Nucleus accumbens (tissue), 56 donors: ENCODE measurements at places on chromosomes 4 and X.

GRCh38 chrX:104335756-104336155 lies 81.0 kb upstream of the ESX1 start:
- DNase-seq = no peak

DNA sequence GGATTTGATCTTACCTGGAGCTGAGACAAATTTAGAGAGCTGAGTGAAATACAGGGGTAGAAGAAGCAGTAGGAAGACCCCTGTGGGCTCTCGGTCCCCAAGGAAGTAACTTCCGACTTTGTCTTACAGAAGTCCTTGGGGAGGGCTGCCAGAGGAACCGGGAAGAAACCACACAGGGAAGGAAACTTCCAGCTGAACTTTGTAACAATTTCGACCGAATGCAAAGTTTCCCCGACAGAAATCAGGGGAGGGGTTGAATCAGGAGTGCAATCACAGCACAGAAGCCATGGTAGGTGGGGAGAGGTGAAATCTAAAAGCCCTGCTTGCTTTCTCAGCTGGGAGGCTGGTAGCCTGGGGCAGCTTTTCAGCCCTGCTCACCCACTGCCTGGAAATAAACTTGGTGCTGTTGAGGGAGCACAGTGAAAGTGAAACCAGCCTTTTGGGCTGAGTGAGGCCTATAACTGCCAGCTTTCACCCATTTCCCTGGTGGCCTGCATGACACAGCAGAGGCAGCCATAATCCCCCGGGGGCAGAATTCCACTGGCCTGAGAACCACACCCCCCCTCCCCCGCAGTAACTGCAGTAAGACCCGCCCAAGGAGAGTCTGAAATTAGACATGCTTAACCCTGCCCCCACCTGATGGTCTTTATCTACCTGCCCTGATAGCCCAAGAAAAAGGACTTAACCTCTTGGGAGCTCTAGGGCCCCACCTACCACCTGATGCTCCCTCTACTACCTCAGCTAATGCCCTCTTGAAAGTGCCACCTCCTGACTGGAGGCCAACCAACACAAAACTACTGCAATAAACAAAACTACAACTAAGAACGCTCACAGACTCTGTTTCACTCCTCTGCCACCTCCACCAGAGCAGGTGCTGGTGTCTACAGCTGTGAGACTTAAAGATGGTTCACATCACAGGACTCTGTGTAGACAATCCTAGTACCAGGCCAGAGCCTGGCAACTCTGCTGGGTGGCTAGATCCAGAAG lies 248.2 kb downstream of the PARM1 start:
- no peak for DNase-seq

- DNase-seq = no peak
Observed at GRCh38 chrX:3743801-3744439, 30.5 kb upstream of the PRKX start.

GRCh38 chr4:165909947-165910346 lies 36.9 kb downstream of the TLL1 start:
- DNase-seq = no peak

- DNase-seq = no peak
Observed at GRCh38 chrX:105696870-105697269, 125.5 kb upstream of the NRK start.

GRCh38 chr4:77930154-77930639 lies 67.6 kb downstream of the MRPL1 start:
- DNase-seq = no peak

DNA sequence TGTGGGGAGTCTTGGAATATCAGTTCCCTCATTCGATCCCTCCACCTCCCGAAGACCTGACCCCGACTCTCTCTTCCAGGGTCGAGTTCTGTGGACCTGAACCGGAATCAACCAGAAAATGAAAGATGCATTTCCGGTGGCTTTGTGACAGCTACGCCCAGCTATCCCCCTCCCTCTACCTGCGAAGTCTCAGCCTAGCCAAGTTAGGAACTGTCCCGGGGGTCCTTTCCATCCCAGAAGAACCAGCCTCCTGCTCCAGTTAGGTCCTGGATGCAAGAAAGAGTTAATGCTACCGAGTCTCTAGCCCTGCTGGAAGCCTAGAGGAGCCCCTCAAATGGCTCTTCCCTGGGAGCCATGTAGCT lies 13.4 kb upstream of the ETDC start:
- no peak for DNase-seq

DNA sequence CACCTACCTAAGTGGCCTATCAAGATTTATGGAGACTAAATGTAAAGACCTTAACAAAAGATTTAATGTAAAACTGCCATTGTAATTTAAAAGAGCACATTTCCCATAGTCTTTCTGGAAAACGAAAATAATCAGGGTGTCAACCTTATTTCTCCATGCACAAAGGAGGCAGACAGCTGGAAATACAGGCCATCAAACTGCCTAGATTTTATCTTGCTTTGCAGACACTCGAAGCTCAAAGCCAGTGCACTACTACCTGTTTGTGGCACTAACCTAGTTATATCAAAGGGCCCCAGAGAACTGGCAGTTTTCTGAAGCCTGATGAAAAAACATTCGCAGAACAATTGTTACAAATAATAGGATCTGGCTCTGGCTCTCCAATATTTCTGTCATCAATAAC lies 863.9 kb downstream of the STPG2 start:
- DNase-seq = no peak

DNA sequence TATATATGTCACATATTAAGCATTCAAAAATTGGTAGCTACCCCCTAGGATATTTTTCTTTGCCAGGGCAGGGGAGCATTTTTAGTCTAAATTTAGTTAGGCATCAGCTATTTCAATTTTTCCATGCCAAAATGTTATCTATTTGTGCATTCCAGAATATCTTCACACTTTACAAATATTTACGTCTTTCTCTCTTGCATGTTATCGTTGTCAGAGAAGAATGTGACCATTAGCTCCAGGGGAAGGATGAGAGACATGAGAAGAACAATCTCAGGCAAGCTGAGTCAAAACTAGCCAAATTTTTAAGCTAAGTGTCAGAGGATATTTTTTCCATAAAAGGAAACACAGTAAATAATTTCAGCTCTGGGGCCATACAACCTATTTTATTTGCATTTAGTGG lies 885.0 kb upstream of the EPHA5 start:
- DNase-seq = no peak

DNA sequence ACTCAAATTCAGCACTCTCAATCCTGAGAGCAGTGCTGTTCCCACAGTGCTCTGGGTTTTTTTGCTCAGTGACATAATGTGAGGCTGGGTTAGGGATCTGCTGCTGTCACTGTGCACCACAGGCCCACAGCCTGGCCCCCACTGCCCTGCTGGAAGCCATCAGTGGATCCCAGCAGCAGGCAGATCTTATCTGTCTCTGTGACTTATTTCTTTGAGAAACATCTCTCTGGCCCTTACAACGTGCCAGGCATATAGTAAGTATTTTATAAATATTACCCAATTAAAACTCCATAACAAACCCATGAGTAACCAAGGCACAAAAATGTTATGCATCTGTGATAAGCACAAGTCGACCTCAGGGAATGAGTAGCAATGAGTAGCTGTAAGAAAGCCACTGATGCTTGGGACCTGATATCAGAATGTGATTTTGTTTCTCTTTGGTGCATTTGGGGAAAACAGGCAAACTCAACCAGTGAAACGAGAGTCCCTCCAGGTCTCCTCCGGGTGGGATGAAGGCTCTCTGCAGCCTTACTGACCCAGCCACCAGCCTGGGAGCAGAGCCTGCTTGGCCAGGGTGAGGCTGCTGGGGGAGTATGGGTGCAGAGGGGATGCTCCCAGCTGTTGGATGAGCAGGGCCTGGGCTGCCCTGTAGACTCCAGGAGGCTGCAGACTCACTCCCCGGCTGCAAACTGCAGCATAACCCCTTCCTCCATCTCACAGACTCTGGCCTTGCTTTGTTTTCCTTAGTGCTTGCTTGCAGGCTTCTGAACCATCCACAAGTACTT lies 172.7 kb upstream of the LNX1 start:
- no peak for DNase-seq

DNA sequence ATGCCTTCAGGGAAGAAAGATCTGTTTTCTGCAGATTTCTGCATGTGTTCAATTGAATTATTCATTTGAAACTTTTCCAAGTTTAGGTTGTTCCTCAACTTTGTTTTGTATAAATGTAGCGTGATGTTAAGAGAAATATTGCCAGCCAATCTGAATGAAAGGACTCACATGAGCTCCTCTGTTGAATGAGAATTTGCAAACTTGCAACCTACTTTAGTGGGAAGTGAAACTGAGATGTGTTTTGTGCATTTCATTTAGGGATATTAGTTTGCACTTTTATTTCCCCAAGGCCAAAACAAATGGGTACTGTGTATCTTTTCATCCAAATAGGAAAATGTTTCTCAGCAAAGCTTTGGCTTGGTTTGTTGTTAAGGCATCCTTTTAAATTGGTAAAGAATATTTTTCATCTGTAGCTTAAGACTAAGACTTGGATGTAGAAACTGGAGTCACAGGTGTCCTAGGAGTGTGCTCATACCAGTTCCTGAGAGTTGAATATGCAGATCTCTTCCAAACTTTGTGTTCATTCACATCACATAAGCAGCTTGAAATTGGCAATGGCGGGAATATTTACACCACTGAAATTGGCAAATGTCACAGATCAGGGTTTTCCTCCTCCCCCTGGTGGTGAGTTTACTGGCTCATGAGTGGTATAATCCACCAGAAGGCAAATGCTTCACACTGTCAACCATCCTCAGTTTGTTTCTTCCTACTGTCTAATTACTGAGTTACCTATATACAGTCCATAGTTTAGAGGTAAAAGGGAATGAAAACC lies 193.6 kb upstream of the BANK1 start:
- DNase-seq = no peak

GRCh38 chrX:106725931-106726330 lies 570 bp upstream of the RNF128 start:
- no peak for DNase-seq

DNA sequence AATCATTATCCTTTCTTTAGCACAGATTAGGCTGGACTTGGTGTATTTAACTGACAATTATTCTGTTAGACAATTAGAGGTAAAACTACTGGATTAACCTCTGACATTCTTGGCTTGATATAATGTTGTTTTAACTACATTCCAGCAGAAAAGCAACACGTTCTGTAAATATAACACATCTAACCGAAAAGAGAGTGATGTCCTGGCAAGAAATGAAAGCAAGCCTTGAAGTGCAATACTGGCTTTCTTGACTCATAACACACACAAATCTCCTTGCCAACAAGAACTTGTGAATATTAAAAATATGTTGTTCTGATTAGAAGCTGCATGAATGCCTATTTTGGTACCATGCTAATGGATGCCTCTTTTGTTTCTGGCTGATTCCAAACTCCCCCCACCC lies 76.4 kb downstream of the EFHC2 start:
- no peak for DNase-seq

DNA sequence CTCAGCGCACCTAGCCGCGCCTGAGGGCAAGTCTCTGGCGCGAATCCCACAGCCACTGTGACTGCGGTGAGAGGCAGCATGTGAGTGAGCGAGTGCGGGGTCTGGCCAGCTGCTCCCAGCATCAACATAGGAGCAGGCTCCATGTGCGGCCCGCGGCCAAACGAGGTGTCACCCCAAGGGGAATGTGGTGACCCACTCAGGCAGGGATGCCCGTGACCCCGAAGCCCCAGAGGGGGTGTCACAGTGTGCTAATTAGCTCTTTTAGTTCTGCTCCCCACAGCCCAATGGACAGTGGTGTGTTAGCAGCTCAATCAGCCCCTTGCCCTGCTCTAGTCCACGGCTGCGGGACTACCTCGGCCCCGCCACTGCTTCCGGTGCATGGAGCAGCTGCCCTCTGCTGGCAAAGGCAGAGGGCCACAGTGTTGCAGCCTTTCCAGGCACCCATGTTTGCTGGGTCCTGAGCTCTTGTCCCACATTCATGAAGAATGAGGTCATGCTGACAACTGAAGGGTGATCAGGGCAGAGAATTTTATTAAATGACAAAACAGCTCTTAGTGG lies 61.4 kb downstream of the AGA start:
- DNase-seq = no peak

- no peak for DNase-seq
Observed at GRCh38 chr4:189858435-189858834, 82.2 kb upstream of the FRG1 start.

- no peak for DNase-seq
Observed at GRCh38 chr4:183907871-183908683, 3.0 kb downstream of the STOX2 start.

DNA sequence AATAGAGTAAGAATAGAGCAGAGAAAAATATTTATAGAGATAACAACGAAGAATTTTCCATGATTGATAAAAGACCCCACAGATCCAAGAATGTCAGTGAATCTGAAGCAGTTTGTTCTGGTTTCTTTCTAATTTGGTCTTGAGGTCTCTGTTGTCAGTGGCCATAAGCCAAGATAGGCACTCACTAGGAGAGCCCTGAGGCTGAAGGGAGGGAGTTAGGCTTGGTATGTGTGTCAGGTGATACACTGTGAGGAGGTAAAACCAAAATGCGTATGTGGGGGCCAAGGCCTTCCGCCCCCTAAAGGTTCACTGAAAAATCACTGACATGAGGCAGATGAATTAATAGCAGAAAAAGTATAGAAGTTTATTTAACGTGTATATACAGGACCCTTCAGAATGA lies 382.3 kb upstream of the HTR2C start:
- DNase-seq = no peak

DNA sequence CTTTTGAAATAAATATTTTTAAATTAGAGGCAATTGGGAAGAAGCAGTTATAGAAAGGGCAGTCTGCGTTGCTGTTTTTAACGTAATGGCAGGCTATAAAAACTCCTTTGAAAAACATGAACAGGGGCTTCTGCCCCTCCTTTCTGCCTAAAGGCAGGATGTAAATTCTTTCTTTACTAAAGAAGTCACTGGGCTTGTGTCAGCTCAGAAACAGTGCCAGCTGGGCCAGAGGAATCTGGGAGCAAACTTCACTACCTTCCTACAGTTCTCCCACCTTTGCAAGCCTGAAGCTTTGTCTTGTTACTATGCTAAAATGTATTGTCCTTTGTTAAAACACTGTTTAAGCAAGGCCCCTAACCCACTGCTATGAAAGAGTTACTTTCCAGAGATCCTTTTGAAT lies 1664.8 kb downstream of the RPA4 start:
- DNase-seq = no peak

DNA sequence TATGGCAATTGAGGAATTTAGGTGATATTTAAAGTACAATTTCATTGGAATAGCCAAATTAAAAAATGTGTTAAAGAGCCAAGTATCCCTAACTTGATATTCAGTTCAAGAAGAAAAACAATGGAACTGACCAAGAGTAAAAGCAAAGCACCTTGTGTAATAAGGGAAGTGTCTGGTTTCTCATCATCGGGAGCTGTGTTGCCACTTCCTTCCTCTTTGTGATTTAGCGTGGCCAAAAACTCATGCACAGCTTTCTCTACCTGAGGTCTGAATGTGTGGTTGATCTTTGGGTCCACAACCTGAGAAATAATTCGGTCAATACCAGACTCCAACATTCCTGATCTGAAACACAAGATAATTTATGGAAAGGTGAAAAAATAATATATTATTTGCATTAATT lies 12.4 kb downstream of the BOD1L1 start:
- no peak for DNase-seq

GRCh38 chr4:122309988-122310626 lies 68.7 kb upstream of the ADAD1 start:
- no peak for DNase-seq

DNA sequence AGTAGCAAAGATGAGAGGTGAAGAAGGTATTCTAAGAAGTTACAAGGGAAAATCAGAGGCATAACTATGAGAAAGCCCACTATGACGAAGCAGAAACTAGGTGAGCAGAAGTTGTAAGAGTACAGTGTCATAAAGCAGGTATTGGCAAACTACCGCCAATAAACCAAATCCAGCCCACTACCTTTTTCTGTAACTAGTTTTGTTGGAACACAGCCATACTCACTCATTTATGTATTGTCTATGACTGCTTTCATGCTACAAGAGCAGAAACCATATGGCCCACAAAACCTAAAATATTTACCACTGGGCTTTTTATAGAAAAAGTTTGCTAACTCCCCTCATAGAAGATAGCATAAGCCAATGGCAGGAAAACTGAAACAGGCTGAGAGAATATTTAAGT lies 31.8 kb upstream of the ZCCHC13 start:
- no peak for DNase-seq
